NCI-H774 (cell line): ENCODE measurements at places on chromosomes 2 and 18.

DNA sequence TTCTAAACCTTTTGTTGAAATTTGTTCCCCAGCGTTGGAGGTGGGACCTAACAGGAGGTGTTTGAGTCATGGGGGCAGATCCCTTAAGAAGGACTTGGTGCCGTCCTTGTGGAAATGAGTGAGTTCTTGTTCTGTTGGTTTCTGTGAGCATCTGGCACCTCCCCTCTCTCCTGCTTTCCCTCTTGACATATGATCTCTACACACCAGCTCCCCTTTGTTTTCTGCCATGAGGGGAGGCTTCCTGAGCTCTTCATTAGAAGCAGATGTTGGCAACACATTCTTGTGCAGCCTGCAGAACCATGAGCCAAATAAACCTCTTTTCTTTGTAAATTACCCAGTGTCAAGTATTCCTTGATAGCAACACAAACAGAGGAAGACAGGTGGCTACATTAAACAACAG lies 23.8 kb downstream of the NABP1 start:
- peak; percentile 68 for DNase-seq

DNA sequence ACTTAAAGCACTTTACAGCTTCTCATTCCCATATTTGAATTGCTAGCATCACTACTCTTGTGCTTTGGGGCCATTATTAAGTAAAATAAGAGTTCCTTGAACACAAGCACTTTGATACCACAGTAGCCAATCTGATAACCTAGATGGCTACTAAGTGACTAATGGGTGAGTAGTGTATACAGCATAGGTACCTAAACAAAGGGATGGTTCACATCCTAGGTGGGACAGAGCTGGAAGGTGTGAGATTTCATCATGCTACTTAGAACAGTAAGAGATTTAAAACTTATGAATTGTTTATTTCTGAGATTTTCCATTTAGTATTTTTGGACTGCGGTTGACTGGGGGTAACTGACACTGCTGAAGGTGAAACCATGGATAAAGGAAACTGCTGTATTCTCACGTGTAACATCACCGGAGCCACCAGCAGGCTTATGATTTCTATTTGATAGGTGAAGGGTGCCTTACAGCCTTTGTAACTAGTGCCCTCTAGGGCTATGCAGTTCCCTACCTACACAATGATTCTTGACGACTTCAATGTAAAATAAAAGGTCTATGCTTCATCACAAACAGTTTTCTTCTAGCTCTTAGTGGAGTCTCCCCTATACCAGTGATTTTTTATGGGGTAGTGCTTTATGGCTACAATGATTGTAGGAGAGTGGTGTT lies 22.1 kb upstream of the CRIM1 start:
- no peak for DNase-seq

GRCh38 chr2:149330127-149331022 lies at the start of gene LYPD6:
Gene LYPD6 (plus strand): TSS chr2:149330587. CDS start chr2:149437709, 107,122 bp downstream.
- DNase-seq: peak; percentile 89

DNA sequence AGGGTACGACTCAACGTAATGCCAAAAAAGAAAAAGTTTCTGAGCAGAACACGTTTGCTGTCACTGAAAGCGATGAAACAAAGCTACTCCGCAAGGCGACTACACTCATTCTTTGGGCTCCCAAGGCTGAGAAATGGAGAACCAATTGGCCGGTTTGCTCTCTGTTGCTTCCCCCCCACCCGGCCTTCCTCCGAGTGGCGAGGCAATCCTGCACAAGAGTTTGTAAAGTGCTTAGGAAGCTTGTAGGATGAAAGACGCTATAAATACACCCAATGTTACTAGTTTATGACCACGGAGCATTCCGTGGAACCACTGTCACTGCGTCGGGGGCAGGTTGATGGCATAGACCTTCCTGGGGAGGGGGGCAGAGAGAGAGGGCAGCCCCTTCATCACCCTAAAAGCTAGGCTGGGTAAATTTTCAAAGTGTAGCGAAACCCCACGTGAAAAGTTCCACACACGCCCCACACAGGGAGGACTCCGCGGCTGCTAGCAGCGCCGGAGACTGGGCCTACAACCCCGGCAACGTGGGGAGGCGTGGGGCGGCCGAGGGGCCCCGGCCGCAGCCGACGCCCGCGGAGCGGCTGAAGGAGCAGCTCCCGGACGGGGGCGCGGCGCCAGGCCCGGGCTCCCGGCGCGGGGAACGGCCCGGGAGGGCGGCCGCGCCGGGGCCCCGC lies 915 bp downstream of the CUL3 start:
- no peak for DNase-seq

- DNase-seq: no peak
Observed at GRCh38 chr2:223868005-223868404, 30.6 kb upstream of the AP1S3 start.

GRCh38 chr2:193377789-193378188 lies 1183.1 kb upstream of the TMEFF2 start:
- DNase-seq: no peak

GRCh38 chr2:174773215-174773614 lies 8.9 kb upstream of the CHRNA1 start:
- no peak for DNase-seq

GRCh38 chr2:100972452-100972851 lies 29.6 kb upstream of the RPL31 start:
- no peak for DNase-seq

- DNase-seq: no peak
Observed at GRCh38 chr2:15601681-15602080, 10.0 kb downstream of the DDX1 start.

DNA sequence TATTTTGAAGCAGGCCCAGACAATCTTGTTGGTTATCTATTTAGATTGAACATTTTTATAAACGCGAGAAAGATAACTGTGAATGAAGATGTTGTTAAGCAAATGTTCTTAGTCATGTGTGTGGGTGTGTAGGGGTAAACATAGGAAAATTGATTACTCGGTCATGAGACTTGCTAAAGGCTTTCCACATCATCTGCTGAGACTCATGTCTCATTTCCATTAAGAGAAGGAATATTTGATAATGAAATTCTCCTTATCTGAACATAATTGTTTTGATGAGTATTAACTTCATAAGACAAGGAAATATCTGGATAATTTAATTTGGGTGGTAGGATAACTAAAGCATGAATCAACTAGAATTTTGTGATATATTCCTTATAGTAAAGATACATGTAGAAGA lies 19.7 kb downstream of the CCDC102B start:
- no peak for DNase-seq

- DNase-seq: no peak
Observed at GRCh38 chr2:27932396-27932795, 41.9 kb downstream of the BABAM2 start.

GRCh38 chr2:168278424-168278888 lies 31.1 kb upstream of the STK39 start:
- DNase-seq: peak; percentile 34

- DNase-seq: no peak
Observed at GRCh38 chr2:52107124-52107523, 1075.2 kb upstream of the NRXN1 start.

- DNase-seq: no peak
Observed at GRCh38 chr2:105789745-105790460, 45.2 kb downstream of the NCK2 start.

GRCh38 chr2:99032001-99032400 lies 96.0 kb upstream of the CRACDL start:
- DNase-seq: no peak

GRCh38 chr2:68796295-68796905 lies 61.8 kb downstream of the ARHGAP25 start:
- no peak for DNase-seq

GRCh38 chr2:172931918-172932520 lies 143.6 kb upstream of the MAP3K20 start:
- DNase-seq: peak; percentile 24

GRCh38 chr2:129605646-129606045 lies 373.8 kb upstream of the RAB6C start:
- DNase-seq: no peak

GRCh38 chr18:45291621-45292615 lies 323.4 kb upstream of the SLC14A2 start:
- DNase-seq: peak; percentile 36

- DNase-seq: no peak
Observed at GRCh38 chr2:74001781-74002504, 17.2 kb downstream of the TET3 start.

GRCh38 chr2:37708146-37708545 lies 36.7 kb upstream of the CDC42EP3 start:
- DNase-seq: no peak

DNA sequence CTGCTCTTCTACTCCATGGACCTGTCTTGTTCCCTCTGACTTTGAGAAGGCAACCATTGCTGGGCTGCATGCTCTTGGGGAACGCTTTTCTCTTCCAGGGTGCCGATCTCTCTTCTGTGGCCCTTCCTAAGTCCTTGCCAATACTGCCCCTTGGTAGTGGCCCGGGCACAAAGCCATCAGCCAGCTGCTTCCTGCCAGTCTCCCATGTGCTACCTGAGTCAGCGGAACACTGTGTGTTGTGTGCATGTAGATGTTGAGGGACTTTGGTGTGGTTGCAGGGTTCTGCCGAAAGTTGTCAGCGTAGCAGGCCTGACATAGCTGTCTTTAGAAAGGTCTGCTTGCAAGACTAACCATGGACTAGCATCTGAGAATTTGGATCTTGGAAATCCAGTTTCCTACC lies 35.4 kb downstream of the MGAT5 start:
- no peak for DNase-seq

- DNase-seq: no peak
Observed at GRCh38 chr2:211534632-211535031, 978.2 kb downstream of the CPS1 start.

DNA sequence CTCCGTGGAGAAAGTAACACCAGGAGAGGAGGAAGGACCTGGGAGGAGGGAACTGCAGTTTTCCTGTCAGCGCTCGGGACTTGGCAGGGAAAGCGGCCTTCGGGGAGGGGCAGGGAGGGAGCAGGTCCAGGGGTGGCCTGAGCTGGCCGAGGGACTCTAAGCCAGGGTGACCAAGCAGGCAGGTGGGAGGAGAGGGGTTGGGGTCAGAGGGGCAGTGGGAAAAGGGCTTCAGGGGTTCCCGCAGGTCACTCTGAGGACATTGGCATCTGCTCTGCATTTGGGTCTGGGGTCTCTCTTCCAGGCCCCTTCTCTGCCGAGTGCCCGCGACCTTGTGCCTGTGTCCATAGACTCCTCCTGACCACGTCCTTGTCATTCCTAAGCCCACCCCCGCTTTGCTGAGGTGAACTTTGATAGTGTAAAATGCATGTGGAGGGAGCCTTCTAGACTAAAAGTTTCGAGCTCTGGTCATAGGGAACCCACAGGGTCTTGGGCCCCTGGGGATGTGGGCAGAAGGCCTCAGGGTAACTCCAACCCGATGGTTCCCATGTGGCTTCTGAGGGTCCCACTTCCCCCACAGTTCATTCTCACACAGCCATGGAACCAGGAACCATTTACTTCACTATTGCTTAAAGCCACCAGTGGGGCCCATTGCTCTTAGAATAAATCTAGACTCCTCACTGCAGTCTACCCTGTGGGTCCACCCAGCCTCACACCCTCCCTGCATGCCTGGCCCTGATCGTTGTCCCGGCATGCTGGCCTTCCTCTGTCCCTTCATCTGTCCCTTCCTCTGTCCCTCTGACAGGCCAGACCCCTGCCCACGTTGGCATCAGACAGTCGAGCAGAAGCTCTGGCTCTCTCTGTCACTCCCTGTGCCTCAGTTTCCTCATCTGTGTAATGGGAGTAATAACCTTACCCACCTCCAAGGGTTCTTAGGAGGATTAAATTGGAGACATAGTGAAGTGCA lies 229.2 kb downstream of the SEPTIN10 start:
- DNase-seq: no peak

DNA sequence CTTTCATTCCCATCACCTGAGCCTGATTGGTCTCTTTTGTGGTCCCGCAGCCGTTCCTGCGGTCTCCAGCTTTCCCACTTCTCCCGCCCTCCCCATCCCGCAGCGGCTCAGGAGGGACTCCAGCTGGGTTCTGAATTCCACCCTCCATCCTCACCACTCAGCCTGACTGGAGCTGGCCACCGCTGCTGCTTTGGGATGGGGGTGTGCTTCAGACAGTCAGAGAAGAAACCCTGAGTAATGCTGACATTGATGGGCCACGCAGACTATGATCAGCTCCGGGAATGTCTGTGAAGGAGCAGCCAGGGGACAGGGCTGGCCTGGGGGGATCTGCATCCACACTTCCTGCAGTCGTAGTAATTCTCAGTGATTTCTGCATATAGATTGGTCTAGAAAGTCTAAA lies 45.9 kb upstream of the TXNDC2 start:
- no peak for DNase-seq

- DNase-seq: no peak
Observed at GRCh38 chr2:94985636-94986035, 39.9 kb upstream of the MAL start.

DNA sequence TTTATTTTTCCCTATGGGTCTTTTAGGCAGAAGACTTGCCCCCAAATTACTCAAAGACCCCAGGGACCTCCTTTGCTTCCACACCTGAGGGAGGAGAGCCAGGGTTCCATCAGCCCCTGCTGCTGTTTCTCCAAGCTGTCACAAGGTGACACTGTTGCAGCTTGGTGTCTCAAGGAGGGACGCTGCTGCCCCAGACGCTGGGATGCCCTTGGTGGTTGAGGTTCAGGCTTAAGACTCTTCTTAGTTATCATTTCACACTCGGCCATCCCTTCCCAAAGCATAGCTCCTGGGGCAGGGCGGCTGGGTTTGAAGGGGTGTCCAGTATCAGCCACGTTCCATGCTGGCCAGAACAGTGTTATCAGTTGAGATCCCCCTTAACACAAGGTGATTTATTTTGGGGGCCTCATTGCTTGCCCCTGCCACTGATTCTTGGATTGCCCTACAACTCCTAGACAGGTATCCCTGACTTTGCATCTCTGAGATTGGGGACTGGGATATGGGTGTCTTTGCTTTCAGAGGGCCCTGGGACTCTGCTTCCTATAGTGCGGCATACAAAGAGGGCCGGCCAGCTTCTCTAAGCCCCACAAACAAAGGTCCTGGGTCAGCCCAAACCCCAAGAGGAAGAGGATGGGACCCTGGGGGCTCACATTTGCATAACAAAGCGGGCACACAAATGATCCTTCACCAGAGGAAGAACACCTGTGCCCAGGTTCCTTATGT lies 22.7 kb downstream of the GPR55 start:
- DNase-seq: no peak

- DNase-seq: no peak
Observed at GRCh38 chr18:48080546-48080945, 150.1 kb upstream of the SMAD2 start.

- DNase-seq: no peak
Observed at GRCh38 chr2:115572746-115573145, 1130.3 kb downstream of the DPP10 start.

GRCh38 chr2:64943387-64944150 lies 45.6 kb upstream of the SLC1A4 start:
- no peak for DNase-seq

DNA sequence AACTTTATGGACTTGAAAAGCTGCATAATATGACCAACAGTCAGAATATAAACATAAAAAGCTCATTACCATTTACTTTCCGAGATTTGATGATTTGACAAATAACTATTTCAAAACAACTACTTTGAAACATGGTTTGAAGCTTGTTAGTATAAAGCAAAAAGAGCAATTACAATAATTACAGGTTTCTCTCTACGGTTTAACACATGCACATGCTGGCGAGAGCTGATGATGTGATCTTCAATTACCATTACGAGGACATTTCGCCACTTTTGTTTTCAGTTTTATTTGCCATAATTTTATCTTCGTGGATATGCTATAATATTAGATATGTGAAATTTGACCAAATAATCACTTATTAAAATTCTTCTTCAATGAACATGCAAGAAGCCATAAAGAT lies 270.1 kb downstream of the TCF4 start:
- DNase-seq: no peak

GRCh38 chr2:46098621-46099062 lies 198.6 kb upstream of the EPAS1 start:
- DNase-seq: no peak
